Uterus (tissue), 4 donors: ENCODE measurements at places on chromosomes 2 and 18.

DNA sequence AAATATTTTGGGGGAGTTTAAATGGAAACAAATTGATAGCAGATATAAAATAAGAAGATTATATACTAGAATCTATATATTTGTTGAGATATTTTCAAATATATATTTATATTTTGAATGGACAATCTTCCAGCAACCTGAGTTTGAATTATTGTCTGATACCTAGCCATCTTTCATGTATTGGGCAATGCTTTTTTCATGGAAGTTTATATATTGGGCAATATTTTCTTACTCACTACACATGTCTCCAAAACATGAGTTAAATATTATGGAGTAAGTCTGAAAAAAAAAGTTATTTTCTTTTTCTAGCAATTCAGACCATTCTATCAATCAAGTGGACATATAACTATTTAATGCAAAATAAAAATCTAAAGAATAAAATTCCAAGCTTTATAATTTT, 295.2 kb downstream of the NYAP2 start:
- DNase-seq = no peak

GRCh38 chr2:234363011-234363487, 133.8 kb downstream of the ARL4C start:
- DNase-seq = no peak

GRCh38 chr18:56812674-56813073, 161.5 kb downstream of the WDR7 start:
- DNase-seq = no peak

DNA sequence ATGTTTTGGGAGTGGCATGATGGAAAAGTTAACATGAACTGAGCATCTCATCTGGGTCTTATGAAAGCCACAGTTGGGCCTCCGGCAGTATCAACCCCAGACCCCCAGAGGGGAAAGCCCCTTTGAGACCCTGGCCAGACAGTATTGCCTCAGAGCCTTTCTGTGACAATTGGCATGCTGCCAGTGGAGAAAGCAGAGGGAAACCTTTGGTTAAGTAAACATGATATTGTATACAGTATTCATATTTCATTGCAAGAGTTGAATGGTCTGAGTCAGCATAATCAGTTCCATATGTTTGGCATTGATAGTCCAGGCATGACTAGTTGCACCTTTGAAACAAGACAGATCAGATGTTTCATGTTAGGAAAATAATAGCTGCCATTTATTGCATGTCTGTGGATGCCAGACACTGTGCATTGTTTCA, 20.0 kb downstream of the MERTK start:
- DNase-seq = no peak

- peak; percentile 57 for DNase-seq
Observed at GRCh38 chr2:1715184-1716013, 28.9 kb downstream of the PXDN start.

GRCh38 chr18:36769172-36769571, 59.6 kb downstream of the TPGS2 start:
- DNase-seq = no peak

GRCh38 chr2:191170773-191171172, 20.0 kb upstream of the STAT4 start:
- DNase-seq = no peak

- no peak for DNase-seq
Observed at GRCh38 chr2:108454440-108454839, 5.4 kb downstream of the GCC2 start.
